Smooth muscle cell of the brain vasculature (primary cell): ENCODE measurements at places on chromosomes 4 and X.

DNA sequence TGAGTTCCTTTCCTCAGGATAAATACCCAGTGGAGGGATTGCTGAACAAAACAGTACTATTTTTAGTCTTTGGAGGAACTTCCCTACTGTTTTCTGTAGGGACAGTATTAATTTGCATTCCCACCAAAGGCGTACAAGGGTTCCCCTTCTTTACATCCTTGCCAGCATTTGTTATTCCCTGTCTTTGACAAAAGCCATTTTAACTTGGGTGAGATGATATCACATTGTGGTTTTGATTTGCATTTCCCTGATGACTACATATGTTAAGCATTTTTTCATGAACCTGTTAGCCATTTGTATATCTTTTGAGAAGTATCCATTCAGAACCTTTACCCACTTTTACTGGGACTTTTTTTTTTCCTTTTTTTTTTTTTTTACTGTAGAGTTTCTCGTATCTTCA lies 126.2 kb upstream of the ANXA10 start:
- no peak for DNase-seq

DNA sequence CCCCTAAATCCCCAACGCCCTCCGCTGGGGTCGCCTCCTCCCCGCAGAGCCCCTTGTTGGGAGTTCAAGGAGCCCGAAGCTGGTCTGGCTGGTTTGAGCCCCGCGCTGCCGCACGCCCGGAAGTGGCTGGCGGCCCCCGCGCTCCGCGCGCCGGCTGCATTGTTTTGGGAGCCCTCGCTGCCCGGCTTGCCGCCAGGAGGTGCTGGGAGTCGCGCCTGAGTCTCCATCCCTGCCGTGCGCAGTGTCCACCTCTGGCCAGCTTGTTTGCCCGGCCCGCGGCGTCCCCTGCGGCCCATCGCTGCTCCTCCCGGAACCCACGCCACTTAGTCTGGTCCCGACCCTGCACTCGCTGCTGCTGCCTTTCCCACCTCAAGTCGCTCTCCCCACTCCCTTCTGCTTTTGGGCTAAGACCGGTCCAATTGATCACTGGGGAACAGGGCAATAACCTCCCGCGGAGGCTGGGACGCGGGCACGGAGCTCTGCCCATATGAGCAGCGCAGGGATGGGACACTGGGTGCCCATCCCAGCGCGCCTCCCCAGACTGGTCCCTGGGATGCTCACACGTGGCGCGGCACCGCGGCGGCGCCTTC lies 2.2 kb upstream of the SFRP2 start:
- DNase-seq: no peak

DNA sequence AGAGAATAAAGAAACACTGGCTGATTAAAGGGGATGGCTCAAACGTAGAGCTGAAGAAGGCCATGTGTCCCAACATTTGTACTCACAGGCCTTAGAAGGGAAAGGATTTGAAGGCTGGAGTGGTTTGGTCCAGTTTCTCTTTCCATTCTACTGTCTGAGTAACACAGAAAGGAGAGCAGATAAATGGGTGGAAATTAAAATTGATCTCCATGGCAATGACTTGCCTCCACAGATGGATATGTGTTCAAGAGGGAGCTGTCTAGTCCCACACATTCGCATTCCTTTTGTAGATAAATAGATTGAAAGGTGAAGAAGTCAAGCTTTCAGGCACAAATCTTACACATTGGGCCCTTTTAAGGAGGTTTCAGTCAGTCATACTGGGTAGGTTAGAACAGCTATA lies 74.6 kb downstream of the DOCK11 start:
- DNase-seq: no peak

- no peak for DNase-seq
These were observed 967.9 kb upstream of the INTU start for GRCh38 chr4:126664839-126665238.

- DNase-seq: no peak
These were observed 56.8 kb downstream of the TAPT1 start for GRCh38 chr4:16169490-16169889.

DNA sequence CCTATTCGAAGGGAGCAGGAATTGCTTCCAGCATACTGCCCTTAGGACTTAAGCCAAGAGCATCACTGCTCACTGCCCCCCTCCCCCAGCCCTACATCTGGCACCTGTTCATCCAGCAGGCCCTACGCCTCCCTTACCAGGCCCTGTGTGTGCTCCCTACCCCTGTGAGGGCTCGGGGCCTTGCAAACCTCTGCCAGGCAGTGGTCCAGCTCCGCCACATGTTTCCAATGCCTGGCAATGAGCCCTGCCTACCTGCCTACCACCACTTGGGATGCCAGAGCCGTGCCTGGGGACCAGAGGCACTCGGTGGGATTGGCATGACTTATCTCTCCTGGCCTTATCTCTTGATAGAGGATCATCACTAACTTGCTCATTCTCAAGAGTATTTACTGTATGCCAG lies 27.5 kb upstream of the MTM1 start:
- no peak for DNase-seq

DNA sequence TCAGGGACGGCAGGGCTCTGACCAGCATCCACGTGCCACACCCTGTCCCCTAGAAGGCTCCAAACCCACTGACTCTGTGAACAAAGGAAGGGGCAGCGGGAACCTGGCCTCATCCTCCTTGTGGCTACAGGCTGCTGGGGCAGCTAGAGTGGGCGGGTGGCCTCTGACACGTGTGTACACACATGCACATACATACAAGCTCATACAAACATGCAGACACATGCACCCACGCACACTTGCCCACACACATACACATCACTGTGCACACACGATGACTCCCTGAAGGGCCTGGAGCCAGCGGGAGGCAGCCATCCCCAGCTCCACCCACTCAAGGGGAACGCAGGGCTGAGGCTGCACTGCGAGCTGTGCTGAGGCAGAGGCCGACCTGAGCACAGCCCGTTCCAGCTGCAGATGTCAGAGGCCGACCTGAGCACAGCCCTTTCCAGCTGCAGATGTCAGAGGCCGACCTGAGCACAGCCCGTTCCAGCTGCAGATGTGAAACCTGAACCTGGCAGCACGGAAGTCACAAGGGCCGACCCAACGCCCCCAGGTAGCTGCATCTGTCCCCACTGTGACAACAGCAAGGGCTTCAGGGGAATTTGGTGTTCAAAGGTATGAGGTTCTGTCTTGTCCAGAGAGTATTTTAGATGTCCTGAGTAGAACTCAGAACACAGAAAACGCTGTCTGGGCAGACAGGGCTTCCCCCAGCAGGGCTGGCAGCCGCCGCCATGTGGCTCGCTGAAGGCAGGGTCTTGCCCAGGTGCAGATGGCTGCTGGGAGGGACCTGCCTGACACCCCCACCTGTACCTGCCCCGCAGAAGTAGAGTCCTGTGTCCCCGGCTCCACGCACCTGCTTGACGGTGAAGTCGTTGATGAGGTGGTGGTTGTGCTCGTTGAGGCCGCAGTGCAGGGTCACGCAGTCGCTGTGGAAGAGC lies 33.5 kb downstream of the CTBP1 start:
- DNase-seq: no peak

- DNase-seq: no peak
These were observed 269.0 kb upstream of the CXXC4 start for GRCh38 chr4:104763554-104764222.

- no peak for DNase-seq
These were observed 3.9 kb upstream of the TMPRSS11B start for GRCh38 chr4:68249434-68249833.

DNA sequence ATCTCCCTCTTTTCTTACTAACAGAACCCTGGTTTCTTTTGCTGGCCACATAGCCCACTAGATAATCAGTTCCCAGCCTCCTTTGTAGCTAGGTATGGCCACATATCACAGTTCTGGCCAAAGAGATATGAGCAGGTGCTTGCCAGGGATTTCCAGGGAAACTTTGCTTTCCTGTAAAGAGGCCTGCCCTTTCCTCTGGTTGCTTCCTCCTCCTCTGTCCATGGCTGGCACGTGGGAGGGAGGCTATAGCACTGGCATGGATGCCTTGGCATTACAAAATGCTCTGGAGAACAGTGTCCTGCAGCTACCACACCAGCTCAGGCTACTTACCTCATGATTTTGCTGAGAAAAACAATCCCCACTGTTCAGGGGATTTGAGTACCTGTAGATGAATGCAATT lies 27.5 kb downstream of the RAB33B start:
- DNase-seq: no peak

GRCh38 chrX:101736651-101737050 lies 77.0 kb upstream of the ARMCX2 start:
- DNase-seq: no peak

DNA sequence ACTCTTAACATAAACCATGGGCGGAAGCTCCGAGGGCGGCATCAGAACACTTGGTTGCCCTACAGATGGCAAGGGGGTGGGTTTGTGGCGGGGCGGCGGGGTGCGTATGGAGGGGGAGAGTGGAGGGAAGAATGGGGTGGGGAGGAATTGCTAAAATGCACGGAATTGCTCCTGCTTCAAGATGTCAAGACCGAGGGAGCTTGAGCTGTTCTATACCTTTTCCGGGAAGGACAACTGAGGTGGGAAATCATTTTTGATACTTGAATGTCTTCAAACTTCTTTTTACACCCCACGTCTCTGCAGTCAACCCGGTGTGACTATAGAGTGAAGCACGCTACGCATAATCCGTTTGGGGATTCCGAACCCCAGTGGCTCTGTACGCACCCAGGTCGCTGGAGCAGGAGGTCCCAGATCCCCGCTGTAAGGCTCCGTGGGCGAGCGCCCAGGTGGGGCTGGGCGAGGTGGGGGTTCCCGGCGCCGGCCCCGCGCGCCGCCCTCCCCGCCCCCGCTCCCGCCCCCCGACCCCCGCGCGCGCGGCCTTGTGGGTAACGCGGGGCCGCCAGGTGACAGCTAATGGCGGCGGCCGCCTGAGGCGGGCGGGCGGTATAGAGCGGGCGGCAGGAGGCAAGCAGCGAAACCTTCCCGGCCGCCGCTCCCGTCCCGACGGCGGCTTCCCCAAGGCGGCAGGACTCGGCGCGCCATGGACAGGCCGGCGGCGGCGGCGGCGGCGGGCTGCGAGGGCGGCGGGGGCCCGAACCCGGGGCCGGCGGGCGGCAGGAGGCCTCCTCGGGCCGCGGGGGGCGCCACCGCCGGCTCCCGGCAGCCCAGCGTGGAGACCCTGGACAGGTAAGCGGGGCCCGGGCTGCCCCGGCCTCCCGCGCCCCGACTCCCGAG lies at the start of gene MTMR1:
MTMR1 (plus strand) TSS at position 566 of the 894 bp plus-strand sequence; CDS start at position 701, 135 bp downstream.
- no peak for DNase-seq

DNA sequence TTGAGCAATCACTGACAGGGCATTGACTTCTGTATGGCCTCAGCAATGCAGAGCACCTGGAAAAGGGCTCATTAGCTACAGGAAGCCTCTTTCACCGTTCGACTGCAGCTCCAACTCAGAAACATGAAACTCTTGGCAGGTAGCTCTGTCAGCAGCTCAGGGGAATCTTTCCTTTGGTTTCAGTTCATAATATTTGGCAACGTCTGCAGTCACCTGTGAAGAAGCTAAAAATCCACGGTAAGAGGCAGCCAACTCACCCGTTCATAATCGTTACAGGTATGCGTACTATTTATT lies 354.9 kb downstream of the CAMK2D start:
- DNase-seq: no peak

DNA sequence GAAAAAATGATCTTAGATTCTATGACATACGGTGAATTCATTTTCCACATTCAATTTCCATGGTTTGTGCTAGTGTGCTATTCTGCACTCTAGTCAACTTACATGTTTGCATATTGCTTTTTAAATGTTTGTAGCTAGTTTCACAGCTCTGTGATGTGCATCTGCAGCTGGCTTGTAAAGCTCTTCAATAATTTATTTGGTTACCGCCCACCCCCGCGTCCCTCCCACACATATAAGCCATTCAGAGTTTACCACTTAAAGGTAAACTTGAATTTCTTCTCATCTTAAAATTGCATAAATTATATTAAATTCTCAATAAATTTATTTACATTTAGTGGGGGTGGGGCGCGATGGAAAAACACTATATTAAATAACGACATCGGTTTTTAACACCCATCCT lies 291 bp upstream of the NBDY start:
- no peak for DNase-seq

- no peak for DNase-seq
These were observed 388.1 kb upstream of the IGFBP7 start for GRCh38 chr4:57498251-57498650.

- DNase-seq: no peak
These were observed 18.0 kb upstream of the MND1 start for GRCh38 chr4:153326513-153326912.

- no peak for DNase-seq
These were observed 34.9 kb downstream of the FHDC1 start for GRCh38 chr4:152971053-152971452.

GRCh38 chr4:143396695-143397094 lies 60.0 kb downstream of the GAB1 start:
- DNase-seq: no peak

DNA sequence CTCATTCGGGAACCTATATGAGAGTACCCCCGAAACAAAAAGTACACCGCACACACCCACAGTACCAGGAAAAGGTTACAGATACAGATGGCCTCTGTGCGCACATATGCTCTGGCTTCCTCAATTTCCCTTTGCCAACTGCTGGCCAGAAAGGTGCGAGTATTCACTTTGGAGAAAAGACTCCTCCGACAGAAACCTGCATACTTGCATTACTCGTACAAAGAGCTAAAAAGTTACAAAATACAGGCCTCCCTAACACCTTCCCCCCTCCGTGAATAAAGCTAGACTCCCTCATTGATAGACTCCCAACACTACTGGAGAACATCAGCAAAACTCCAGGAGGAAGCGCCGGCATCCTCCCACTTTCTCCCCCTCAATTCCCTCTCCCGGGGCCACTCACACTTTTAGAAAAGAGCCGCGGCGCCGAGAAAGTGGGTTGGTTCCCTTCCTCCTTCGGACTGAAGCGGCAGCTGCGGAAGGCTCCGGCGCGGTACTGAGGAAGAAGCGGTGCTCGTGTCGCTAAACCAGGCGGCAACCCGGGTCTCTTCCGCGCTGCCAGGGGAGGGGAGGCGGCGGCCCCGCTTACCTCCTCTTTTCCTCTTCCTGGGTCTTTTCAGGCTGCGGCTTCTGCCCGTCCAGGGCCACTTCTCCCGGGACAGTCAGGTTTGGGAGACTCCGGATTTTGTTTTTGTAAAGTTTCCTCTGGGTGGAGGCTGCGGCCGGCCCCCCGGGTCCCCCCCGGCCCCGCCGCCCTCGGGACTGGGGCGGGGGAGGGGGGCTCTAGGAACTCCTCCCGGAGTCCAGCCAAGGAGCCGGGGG lies 1.1 kb downstream of the FBXW7 start:
- DNase-seq: no peak

DNA sequence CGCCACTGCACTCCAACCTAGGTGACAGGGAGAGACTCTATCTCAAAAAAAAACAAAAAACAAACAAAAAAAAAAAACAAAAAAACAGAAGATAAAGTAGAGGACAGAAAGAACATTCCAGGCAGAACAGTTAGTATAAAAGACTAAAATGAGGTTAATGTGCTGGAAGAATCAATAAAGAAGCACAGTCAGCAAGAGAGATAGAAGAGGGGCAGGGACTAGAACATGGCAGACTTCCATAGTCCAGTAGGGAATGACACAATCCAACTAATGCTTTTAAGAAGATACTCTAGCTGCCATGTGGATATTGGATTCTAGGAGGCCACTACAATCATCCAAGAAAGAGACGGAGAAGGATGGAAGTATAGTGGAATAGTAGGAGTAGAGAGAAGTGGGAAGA lies 11.6 kb downstream of the ADGRG2 start:
- no peak for DNase-seq

- no peak for DNase-seq
These were observed 58.3 kb downstream of the MID1IP1 start for GRCh38 chrX:38859602-38860001.

GRCh38 chr4:6815029-6815836 lies 32.7 kb downstream of the KIAA0232 start:
- DNase-seq: no peak

- no peak for DNase-seq
These were observed 13.9 kb upstream of the PPEF2 start for GRCh38 chr4:75916091-75916661.
